NCI-H2227 treated with DMSO at 0.1 percent for 48 hours (cell line): ENCODE measurements at places on chromosomes 4 and X.

DNA sequence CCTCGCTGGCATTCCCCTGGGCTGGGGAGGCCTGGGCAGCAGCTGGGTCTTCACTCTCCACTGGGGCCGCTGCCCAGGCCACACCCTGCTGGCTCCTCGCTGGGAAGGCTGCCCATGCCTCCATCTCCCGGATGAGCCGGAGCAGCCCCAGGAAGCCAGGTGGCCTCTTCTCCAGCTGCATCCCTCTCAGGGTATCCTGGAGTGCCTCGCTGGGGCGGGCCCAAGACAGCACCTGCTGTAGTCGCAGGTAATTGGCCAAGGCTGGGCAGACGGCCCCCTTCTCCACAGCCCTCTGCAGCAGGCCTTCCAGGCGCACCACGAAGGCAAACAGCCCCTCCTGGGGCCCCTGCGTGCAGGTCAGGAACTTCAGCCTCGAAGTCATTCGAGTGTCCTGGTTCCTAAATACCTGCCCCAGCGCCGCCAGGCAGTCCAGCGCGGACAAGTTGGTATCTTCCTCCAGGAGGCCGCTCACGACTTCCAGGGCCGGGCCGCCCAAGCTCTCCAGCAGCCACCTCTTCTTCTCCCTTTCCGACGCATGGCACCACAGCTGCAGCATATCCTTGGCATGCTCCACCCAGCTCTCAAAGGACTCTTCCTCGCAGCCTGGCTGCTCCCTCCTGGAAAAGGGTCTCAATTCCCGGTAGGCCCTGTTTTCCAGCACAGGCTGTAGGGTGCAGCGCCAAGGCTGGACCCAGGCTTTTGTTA is 3.7 kb downstream of the PNMA6E start:
- no peak for DNase-seq

DNA sequence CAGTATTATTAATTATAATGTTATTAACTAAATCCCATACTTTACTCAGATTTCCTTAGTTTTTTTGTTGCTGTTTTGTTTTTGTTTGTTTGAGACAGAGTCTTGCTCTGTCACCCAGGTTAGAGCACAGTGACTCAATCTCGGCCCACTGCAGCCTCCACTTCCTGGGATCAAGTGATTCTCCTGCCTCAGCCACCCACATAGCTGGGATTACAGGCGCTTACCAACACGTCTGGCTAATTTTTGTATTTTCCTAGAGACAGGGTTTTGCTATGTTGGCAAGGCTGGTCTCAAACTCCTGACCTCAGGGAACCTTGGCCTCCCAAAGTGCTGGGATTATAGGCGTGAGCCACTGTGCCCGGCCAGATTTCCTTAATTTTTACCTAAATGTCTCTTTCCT is 72.2 kb downstream of the ANAPC4 start:
- no peak for DNase-seq

DNA sequence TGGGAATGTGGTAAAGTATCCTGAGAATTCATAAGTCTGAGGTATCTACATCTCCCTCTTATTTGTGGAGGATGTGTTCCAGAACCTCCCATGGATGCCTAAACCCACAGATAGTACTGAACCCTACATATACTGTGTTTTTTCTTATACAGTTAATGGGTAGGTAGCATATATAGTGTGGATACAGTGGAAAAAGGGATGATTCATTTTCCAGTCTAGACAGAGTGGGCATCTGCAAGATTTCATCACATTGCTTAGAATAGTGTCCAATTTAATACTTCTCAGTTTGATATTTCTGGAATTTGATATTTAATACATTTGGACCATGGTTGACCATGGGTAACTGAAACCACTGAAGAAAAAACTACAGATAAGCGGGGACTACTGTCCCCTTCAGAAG is 155.0 kb upstream of the ANKRD50 start:
- no peak for DNase-seq

- no peak for DNase-seq
These were observed 208.1 kb upstream of the ADGRL3 start for GRCh38 chr4:60992037-60992436.

GRCh38 chr4:83561381-83561780 is 25.5 kb downstream of the GPAT3 start:
- no peak for DNase-seq

DNA sequence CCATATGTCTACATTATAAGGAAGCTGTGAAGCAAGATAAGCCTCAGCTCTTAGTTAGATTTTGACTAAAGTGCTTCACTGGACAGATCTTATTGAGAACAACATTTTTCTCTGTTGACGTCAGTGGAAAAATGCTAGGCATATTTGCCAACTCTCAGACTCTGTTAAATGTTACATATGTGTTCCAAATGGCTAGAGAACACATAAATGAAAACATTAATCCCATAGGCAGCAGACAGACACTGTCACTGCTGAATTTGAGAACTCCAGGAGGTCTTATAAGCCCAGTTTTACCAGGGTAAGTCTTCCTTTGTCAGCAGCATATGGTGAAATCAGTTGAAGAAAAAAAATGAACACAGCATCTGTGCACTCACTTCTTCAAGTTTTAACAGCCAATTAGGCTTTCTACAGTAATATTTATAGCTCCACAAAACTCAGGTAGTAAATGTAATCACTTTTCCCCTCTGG is 186.9 kb downstream of the CAMK2D start:
- no peak for DNase-seq

GRCh38 chr4:181548873-181549575 is 694.2 kb upstream of the TENM3 start:
- no peak for DNase-seq

- no peak for DNase-seq
These were observed 251.1 kb upstream of the HTR2C start for GRCh38 chrX:114332766-114333165.

DNA sequence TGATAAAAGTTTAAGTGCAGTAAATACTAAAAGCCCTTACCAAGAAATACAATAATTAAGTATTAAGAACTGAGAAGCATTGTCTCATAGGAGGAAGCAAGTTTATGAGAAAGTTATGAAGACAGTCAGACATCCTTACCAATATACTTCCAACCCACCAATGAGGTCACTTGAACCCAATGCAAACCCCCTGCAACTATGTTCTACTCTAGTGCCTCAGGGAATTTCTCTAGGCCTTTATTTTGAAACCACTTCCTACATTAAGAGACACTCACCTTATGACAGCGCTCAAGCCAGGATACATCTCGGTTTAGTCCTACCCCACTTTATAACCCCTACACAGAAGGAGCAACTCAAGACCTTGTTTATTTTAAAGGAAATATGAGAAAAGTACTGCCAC is 61.3 kb downstream of the STPG2 start:
- DNase-seq = no peak

GRCh38 chr4:5858020-5858769 is 34.7 kb downstream of the CRMP1 start:
- no peak for DNase-seq

DNA sequence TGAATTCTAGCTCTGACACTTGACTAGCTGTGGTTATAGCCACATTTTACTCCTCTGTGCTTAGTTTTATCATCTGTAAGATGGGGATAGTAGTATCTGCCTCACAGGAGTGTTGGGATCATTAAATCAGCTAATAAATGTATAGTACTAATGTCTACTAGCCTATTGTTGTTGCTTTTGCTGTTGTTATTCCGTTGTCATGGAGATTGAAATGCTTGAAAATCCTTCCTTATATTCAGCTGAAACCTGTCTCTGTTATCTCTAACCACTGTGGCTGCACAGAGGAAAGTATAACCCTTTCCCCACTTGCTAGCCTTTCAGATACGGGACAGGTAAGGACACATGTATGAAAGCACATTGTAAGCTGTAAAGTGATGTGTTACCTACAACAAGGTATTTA is 33.9 kb downstream of the CLCN5 start:
- no peak for DNase-seq

GRCh38 chr4:82983444-82983843 is 27.2 kb downstream of the LIN54 start:
- DNase-seq = no peak

DNA sequence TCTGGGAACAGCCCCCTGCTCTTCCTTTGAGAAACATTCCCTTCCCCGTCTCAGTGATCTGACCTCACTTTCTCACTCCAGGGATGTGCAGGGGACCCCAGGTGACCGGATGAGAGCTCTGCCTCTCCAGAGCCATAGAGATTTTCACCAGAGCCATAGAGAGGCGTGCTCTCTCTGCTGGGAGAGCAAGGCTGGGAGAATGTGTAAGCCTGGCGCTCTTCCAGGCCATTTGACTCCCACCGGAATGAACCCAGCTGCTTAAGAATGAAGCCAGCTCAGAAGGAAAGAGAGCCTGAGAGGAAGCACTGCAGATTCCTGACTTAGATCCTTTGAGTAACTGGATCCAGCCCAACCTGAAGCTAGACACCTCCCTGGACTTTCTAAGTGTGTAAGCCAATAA is 106.4 kb downstream of the DHX15 start:
- no peak for DNase-seq

DNA sequence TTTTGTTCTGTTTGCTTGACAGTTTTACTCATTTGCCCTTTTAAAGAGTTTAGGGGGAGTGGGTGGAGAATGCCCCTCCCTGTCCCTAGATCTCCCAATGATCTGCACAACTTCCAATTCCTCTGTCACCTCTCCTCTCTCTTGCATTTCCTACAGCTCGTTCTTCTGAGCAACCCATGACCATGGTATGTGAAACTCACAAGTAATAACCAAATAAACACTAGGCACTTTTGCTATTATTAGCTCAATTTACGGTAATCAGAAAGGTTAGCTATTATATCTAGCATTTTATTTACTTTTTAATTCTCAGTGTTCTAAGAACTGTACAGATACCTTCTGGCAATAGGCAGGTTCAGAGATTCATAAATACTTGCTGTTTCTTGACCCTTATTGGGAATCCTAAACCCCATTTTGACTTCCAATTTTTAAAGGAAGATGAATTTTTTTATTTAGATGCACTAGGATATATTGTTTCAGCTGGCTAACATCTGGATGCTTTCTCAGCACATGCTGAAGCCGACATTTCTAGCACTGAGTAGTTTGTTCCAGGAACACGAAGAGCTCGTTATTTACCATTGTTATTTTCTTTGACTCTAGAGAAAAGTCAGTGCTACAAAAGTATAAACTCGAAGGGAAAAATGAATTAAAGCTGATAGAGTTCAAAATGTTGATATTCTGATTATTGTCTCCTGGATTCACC is 194.7 kb upstream of the TLL1 start:
- no peak for DNase-seq

- DNase-seq = no peak
These were observed 183.3 kb upstream of the INTU start for GRCh38 chr4:127449449-127449848.

DNA sequence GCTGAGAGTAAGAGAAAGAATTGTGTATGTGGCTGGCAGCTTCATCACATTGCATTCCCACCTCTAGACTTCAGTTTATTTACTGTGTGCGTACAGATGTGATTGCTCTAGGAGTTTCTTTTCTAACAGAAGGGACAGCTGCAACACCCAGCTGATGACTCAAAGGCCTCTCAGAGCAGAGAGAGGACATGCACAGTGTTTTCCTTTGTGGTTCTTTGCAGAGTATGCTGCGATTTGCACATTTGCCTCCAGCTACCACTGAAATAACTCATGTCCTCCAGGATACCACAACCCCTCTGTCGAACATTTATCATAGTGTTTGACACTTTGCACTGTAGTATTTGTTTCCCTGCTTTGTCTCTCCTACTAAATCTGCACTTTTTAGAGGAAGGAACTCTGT is 294.1 kb downstream of the STIM2 start:
- DNase-seq = no peak

DNA sequence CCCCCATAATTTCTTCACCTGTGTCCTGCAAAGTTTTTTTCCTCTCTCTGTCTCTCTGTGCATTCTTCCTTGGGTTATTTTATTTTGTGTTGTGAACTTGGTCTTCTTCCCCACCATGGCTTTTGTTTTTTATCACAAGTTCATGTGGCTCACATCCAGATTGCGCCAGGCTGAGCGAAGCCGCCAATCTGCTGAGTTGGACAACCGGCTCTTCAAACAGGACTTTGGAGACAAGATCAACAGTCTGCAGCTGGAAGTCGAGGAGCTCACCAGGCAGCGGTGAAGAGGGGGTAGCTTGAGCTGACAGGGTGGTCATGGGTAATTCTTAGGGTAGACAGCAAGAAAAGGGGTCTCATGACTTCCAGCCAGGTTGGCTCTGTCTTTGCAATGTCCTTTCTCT is 46.1 kb downstream of the GRSF1 start:
- DNase-seq = no peak

DNA sequence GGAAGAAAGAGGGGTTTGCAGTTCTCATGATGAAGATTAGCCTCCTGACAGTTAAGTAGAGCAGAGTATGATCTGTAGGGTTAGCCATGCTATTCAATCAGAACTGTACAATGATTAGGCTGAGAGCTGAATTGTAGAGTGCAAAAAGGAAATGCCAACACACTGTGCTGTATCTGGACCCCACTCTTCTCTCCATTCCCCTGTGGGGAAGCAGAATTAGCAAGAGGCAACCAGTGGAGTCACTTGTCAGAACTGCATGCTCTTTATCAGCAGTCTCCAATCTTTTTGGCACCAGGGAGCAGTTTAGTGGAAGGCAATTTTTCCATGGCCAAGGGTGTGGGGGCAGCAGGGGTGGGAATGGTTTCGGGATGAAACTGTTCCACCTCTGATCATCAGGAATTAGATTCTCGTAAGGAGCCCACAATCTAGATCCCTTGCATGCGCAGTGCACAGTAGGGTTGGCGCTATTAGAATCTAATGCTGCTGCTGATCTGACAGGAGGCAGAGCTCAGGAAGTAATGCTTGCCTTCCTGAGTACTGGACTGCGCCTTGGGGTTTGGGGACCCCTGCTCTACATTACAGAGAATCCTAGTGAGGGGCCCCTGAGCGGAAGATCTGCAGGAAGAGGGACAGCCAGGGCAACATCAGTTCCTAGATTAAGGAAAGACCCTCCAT is 19.4 kb downstream of the TBC1D9 start:
- no peak for DNase-seq

GRCh38 chr4:168817370-168817769 is 192.7 kb downstream of the CBR4 start:
- DNase-seq = no peak

DNA sequence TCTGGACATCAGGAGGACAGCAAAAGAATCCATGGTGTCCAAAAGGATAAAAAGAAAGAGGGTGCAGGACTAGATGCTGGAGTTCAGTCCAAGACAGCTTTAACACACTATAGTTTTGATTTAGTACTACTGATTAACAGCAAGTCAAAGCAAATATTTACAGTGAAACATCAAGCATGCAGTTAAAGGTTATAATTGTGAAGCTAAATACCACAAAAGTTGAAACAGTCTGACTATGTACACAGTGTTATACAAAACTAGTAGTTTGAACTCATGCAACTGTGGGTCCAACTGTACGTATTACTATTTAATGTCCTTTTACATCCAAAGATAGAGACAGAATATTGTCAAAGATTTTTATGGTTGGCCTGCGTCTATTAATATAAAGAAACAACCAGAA is 57.6 kb downstream of the CHIC2 start:
- no peak for DNase-seq

DNA sequence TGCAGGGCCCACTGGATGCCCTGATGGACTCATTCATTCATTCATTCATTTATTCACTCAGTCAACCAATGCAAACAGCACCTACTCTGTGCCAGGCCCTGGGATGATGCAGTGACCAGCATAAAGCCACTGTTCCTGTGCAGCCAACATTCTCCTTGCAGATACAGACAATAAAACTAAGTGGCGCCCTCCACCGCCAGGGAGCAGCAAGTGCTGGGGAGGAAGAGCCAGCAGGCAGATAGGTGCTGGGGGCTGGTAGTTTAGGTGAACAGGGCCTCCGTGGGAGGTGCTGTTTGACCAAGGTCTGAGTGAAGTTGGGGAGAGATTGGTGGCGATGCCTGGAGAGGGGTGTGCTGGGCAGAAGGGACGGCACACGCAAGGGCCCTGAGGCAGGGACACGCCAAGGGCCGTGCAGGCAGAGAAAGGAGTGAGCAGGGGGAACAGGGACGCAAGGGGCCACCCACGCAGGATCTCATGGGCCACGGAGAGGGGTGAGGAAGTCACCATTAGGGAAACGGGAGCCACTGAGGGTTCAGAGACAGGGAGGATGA is 65.5 kb downstream of the WFS1 start:
- DNase-seq = no peak
